ENCODE measurements at places on chromosomes 7 and 10.
A peak's percentile ranks its signal among the peaks of the same experiment; 100 is the strongest.

DNA sequence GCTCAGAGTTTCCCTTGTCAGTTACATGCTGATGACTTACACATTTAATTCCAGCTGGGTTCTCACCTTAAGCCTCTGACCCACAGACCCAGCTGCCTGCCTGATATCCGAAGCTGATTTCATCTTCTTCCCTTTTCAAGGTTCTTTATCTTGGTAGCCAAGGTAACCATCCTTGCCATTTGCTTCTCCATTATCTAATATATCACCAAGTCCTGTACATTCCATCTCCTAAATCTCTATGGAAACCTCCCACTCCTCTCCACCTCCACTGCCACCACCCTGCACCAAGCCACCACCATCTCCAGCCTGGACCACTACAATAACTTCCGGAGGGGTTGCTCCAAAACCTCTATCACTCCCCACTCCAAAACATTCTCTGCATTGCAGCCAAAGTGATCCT, 19.9 kb downstream of the SCRN1 start:
- DNase-seq: no peak

GRCh38 chr7:16462431-16462889, 3.1 kb downstream of the SOSTDC1 start:
- DNase-seq: no peak

DNA sequence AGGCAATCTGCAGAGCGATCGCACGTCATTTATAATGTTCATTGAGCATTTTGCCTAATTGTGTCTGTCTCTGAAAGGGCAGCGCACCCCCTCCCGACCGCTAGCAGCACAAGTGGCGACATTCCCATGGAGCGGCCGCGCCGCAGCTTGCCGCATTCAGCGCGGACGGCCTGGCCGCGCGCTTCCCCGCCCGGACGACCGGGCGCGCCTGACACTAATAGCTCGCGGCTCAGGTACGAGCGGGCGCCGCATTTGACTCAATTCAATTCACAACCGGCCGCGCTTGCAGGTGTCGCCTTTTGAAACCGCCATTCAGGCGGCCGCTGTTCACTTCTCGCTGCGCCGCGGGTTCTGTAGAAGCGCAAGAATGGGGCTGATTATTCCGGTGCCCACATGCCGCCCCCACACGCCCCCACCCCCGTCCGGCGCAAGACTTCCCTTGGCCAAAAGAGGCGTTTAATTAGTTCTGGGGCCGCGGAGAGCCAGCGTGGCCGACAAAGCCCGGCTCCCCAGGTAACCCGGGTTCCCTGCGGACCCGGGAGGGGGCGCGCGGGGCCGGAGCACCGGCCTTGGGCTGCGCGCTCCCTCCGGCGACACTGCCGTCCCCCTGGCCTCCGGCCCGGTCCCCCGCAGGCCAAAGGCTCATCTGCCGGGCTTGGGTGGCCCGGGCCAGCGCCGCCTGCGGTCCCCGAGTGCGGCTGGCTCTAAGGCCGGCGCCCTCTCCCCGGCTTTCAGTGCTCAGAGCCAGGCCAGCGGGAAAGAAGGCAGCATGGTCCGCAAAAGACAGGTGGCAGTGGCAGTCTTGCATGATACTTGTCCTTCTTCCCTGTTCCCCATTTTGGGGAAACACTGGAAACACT, 18.7 kb upstream of the PTF1A start:
- no peak for DNase-seq

- no peak for DNase-seq
These were observed 92.5 kb downstream of the EZH2 start for GRCh38 chr7:148791546-148791945.

GRCh38 chr7:14024406-14024805, 34.9 kb upstream of the ETV1 start:
- DNase-seq: no peak

- no peak for DNase-seq
These were observed 31.5 kb downstream of the DNAJB12 start for GRCh38 chr10:72323108-72323749.

DNA sequence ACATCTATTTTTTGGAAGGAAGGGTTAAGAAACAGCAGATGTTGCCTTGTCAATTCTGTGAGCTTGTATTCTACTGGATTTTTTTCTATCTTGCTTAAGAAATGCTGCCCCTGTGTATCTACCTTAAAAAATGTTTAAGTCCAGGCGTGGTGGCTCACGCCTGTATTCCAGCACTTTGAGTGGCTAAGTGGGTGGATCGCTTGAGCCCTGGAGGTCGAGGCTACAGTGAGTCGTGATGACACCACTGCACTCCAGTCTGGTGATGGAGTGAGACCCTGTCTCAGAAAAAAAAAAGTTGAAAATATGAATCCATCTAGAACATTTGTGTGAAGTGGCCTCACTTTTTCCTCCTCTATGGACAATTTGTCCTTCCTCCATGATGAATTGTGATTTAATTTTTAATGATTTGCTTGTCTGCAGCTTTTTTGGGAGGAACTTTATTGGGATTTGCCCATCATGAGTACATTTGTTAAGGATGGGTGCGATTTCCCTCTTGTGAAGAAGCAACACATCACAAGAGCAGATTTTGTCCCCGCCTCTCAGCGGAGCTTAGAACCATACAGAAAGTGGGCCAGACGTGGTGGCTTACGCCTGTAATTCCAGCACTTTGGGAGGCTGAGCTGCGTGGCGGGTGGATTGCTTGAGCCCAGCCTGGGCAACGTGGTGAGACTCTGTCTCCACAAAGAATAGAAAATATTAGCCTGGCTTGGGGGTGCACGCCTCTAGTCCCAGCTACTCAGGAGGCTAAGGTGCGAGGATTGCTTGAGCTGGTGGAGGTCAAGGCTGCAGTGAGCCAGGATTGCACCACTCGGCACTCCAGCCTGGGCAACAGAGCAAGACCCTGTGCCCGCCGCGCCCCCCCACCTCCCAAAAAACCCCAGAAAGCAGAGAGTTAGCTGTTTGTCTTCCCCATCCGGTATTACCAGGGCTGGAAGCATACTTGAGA, 57.7 kb downstream of the DNAJB6 start:
- DNase-seq: no peak

- peak; percentile 48 for DNase-seq
These were observed 36.6 kb downstream of the KCNH2 start for GRCh38 chr7:150941351-150942000.

- DNase-seq: no peak
These were observed 43.1 kb downstream of the CREB3L2 start for GRCh38 chr7:137958470-137959431.

GRCh38 chr10:16848562-16849154, 31.4 kb upstream of the RSU1 start:
- DNase-seq: no peak

DNA sequence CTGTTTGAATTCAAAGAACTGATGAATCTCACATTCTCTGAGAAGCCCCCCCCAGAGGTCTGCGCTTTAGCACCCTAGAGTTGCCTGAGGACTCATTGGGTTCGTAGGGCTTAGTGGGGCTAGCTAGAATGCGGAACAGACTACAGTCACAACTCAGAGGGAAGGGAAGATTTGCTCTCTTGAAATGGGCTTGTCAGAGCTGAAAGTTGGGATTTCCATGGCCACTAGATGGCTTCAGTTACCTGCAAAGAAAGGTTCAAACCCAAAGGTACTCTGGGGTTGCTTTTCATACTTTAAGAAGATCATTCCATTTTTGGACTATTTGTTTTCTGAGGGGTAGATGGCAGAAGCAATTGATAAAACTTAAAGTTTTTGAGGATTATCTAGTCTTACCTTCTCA, 205.0 kb downstream of the BBS9 start:
- DNase-seq: no peak

GRCh38 chr10:57015595-57016318, 654.7 kb upstream of the ZWINT start:
- DNase-seq: no peak

GRCh38 chr10:116538456-116538855, 7.3 kb upstream of the PNLIP start:
- no peak for DNase-seq

DNA sequence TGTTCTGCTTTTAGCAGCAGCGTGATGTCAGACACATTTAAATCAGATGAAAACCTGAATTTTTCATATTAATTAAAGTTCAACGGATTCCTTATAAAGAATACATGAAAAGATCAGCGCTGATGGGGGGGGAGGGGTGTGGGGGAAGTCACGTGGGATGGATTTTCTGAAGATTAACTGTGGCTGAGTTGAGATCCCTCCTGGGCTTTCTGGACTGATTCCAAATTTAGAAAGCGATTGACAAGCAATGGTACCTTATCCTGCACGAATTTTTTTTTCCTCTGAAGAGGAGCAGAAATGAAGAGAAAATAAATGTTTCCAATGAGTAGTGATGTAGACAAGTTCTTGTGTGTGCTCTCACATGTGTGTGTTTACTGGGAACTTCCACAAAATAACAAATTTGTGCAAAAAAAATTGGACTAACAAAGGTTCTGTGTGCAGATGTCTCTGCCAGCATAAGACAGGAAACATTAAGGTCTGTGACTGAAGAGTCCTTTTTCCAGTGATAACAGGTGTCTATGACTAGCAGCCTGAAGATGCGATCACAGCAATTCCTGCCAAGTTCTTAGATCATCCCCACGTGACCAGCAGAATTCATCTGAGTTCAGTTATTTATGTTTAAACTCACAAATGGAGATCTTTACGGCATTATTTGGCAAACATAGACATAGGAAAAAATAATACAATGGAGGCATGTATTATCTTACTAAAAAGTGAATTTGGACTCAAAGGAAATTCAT, 585.2 kb upstream of the CELF2 start:
- DNase-seq: no peak

GRCh38 chr10:2399482-2399881, 662.2 kb upstream of the ADARB2 start:
- no peak for DNase-seq

DNA sequence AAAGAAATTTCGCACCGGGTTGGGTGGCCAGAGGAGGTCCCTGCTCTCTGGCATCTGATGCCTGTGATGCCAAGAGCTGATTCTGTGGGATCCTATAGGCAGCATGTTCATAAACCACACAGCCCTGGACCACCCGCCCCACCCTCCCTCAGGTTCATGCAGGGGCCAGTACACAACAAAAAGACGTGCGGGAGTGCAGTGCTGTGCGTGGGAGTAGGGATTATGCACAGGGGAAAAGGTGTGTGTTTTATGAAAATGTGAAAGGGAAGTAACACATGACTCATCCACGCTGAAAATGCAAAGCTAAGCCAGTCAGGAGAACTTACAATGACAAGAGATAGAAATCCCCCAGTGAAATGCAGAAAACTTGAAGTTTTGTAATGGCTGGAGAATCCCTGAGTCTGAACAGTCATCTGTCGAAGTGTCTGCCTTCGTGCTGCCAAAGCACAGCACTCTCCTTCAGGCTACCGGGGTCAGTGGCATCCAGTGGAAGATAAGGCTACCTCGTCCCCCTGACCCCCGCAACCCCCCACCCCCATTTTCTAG, 1.1 kb downstream of the KIAA1217 start:
- no peak for DNase-seq

GRCh38 chr7:111113263-111114017, 22.5 kb downstream of the LRRN3 start:
- DNase-seq: no peak

DNA sequence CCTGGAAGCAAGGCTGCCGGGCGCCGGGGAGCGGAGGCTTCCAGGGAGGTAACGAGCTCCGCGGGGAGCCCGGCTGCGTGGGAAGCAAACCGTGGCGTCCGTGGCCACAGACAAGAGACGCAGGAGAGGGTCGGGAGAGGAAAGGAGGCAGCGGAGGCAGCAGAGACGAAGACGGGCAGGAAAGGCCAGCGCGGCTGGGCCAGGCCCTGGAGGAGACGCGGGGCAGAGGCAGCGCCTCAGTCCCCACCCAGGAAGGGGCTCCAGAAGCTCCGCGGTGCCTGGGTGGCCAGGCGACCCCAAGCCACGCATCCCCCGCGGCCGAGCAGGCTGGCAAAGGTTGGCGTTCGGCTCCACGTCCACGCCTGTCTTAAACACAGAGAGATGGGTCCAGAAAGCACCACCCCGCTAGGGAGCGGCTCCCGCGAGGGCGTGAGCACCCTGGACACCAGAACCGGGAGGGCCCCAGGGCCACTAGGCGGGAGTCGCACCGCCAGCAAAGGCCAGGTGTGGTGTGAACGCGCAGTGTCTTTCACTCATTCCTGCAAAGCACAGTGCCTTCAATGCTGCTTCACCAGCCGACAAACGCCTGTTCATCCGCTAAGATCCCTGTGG, 97.3 kb downstream of the PTPRN2 start:
- no peak for DNase-seq

DNA sequence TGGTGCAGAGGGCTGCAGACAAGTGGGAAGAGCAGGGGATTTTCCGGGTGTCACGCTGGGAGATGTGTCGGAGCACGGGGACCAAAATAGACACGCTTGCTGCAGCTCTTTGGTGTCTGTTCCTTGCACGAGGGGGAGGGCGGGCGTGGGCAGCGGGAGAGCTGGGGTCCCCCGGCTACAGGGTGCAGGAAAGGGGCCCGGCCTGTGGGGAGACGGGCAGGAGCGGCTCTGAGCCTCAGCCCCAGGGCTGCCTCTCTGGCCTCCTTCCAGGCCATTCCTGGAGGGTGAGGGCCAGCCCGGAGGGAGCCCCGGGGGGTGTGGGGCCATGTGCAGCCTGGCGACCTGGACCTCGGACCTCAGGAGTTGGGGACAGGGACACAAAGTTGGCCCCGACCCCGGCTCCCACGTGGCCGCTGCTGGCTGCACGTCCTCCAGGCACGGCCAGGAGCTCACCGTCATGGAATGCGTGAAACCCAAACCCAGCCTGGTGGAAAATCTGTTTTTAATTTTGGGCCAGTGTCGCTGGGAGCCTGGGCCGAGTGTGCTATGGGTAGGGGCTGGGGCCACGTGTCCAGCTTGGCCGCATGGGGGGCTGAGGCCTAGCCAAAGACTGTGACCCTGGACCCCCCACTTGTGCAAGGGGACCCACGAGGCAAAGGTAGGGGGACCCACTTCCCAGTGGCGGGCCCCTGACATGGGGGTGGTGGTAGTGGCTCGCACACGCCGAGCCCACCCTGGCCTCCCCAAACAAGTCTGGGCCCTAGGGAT, 6.6 kb downstream of the TTYH3 start:
- DNase-seq: no peak

DNA sequence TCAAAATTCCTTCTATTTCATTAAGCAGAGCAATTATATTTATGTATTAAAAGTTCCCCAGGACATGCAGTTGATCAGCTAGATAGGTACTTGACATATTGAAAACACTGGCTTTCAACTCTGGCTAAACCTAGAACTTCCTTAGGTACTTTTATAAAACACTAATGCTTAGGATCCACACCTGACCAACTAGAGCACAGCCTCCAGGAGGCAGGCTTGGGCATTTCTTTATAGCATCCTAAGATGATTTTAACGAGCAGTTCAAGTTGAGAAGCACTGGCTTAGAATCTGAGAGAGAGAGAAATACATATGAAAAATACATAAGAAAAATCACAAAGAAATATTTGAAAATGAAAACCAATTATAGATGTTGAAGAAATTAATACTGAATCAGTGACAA, 20.8 kb downstream of the SLC26A5 start:
- no peak for DNase-seq

DNA sequence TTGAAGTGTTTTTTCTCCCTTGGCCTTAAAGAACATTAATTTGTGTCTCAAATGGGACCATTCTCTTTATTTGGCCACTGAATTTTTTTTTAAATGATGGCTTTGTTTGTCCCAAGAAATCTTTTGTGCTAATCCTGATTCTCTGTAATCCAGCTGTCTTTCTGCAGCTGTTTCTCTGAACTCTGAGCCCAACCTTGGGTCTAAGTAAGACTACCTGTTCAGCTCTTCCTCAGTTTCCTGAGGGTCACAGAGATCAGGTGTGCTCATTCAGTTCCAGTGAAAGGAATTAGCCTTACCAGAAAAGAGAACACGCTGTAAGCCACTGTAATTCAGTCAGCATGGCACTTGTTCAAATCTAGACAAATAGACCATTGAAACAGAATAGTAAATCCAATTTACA, 94.2 kb downstream of the ANKIB1 start:
- no peak for DNase-seq

- DNase-seq: peak; percentile 37
These were observed 174.8 kb upstream of the FZD1 start for GRCh38 chr7:91089382-91089963.

GRCh38 chr7:135770139-135770710, 21.6 kb upstream of the FAM180A start:
- no peak for DNase-seq
